Memory B cell (primary cell): ENCODE measurements at places on chromosomes 13 and 19.

DNA sequence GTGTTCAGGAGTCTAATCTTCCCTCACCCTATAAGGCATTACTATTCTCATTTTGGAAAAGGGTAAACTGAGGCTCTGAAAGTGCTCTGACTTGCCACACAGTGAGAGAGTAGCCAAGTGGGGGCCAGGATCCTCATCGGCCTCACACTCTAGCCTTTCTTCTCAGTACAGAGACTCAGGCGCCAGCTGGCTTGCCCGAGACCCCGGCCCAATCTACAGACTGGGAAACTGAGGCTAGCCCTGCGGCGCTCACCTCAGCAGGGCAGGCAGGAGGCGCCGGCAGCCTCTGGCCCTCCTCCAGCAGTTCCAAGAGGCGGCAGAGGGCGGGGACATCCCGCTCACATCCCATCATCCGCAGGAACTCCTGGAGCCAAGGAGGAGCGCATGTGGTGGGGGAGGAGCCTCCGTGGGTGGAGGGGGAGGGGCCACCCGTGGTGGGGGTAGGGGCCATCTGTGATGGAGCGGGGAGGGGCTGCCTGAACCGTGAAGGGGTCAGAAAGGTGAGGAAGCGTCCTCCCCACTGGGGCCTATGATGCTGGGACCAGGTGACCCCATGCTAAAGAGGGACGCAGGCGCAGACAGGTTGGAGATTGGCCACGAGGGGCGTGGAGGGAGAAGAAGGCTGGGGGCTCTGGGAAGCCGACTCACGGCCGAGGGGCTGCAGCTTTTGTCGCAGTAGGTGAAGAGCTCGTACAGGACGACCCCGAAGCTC lies 8.7 kb upstream of the INSL3 start:
- no peak for DNase-seq

DNA sequence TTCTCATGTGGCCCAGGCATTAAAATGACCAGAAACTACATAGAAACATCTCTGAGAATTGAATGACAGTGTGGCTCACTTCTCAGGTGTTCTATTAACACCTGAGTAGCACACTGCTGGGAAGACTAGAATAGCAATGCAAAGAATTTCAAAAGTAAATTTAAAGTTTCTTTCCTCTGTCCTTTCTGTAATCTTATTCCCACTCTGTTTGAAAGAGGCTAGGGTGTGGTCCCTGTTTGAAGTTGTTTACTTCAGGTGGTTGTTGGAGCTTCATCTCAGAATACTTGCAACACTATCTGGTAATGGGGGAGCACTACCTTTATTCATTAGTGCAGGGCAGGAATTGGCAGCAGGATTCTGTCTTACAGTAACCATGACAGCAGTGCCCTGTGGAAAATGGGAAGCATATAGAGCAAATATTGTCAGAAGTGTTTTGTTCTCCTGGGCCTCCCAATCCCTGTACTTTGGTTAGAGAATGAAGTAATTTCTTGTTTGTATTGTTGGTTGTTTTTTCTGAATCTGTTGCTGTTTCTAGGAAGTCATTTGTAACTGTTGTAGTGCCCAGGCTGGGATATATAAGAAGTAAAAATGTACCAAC lies 1210.2 kb upstream of the ATXN8OS start:
- no peak for DNase-seq

DNA sequence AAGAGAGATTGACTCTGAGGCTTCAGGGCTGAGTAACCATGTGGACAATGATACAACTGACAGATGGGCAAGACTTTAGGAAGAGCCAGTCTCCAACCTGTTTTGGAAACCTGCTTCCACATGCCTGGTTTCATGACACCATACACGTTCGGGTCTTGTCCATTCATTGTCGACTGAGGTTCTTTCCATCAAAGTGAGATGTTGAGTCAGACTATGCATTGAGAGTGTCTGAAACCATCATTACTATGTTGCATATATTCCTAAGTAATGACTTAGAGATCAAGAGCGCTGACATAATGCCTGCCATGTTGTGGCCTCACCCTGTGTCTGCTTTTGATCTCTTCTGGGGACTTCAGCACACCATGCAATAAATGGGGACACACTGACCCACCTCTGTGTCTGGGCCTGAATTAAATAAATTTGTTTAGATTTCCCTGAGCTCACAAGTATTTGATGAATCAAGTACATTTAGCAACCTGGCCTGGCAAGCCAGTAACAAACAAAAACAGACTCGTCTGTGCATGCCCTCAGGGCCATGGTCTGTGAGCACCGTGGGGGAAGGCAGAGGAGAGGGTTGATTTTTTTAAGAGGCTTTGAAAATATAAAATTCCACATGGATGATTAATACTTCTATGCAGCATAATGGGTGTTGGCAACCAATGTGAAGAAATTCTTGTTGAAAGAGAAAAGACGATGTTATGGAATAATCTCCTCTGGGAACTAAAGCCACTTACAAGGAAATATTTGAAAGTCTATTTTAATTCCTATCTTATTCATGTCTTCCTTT lies 49.9 kb upstream of the UBAC2 start:
- DNase-seq, result no peak

- DNase-seq, result no peak
These were observed 11.3 kb downstream of the GPR12 start for GRCh38 chr13:26749285-26749684.

GRCh38 chr13:60335531-60335930 lies 61.5 kb upstream of the TDRD3 start:
- no peak for DNase-seq

- no peak for DNase-seq
These were observed 2.8 kb downstream of the ACP5 start for GRCh38 chr19:11574689-11575088.

DNA sequence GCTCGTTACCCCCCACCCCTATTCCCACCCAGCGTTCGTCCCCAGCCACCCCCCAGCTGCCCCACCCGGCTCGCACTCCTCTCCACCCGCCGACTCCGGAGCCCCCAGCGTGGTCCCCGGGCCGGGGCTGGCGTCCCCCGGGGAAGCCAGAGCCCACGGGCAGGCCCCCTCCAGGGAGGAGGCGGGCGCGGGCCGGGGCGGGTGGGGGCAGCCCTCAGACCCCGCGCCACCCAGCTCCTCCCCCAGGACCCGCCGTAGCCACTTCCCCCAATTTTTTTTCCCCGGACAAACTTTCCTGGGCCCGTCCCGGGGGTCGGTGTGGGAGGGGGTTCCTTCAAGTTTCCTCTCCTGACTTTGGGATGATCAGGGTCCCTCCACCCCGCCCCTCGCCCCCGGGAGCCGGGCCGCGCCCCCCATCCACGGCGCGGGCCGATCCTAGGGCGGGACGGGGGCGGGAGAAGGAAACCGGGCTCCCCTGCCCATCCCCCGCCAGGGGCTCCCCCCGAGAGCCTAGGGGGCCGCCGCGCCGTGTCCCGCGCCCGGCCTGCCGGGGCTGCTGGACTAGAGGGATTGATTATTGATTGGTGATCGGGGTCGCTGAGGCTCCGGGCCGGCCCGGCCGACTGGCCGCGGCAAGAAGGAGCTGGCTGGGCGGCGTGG lies 927 bp upstream of the TSHZ3 start:
- DNase-seq, result no peak

DNA sequence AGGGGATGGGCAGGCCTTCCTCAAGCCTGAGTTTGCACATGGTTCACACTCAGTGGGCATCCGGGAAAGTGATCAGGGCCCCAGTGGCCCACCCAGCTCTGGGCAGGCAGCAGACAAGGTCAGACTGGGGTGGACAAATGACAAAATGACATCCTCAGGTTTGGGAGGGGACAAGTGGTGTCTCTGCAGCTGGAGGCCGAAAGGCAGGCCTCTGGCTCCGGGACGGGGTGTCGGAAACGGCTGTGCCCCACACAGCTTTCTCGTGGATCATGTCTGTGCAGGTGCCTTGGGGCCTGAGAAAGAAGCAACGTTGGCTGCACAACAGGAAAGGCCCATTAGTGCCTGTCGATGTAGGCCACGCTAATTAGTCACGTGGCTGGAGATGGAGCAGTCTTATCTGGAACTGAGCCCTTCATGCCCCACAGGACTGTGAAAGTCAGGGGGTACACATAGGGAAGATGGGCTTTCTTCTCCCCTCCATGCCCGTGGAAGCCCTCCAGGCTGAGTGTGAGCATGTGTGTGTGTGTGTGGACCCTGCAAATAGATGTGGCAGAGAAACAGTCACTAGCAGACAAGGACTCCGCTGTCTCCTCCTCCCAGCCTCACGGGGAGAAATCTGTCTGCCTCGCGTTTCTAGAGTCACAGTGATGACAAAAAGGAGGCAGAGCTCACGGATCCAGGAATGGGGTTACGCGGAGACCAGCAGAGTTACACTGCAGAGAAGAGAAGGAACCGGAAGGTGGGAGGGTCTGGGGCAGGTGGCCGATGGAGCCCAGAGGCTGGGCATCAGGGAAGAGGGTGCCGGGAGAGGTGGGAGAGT lies 44.2 kb downstream of the CHST8 start:
- DNase-seq, result no peak

GRCh38 chr13:31134039-31134711 lies 27.5 kb downstream of the HSPH1 start:
- no peak for DNase-seq

- DNase-seq, result no peak
These were observed 16.2 kb downstream of the CLEC11A start for GRCh38 chr19:50739132-50739913.

GRCh38 chr13:32426191-32426989 lies 1.5 kb downstream of the N4BP2L1 start:
- DNase-seq, result peak; percentile 42

- DNase-seq, result peak; percentile 57
These were observed 1.0 kb downstream of the EPOR start for GRCh38 chr19:11382898-11383705.

DNA sequence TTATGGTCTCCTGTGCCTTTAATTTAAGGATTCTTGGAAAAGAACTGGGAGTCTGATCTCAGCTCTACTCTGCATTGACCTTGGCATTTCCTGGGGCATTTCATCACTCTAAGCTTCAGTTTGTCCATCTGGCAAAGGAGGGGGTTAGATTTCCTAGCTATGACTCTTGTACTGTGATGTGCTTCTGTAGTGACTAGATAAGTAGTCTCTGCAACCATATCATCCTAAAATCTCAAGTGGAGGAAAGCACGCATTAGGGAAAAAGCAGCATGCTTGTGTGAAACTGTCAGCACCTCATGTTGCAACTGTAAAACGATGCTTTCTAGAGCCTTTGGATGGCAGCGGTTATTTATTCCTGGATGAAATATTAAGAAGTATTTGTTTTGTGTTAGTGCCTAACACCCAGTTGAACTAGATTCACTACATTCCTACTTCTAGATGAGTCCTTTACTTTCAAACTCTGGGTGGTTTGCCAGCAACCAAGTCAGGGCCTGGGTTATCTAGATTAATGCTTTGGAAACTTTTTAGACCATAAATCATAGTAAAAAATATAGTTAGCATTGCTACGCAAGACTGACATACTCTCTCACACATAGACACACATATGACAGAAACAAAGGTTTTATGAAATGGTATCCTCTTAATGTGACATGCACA lies 6.8 kb downstream of the WDFY2 start:
- DNase-seq, result no peak
